CD4-positive, alpha-beta T cell treated with Interleukin-12 subunit alpha and Interleukin-12 subunit beta, for 1 hour (primary cell): ENCODE measurements at places on chromosomes 5 and 9.

DNA sequence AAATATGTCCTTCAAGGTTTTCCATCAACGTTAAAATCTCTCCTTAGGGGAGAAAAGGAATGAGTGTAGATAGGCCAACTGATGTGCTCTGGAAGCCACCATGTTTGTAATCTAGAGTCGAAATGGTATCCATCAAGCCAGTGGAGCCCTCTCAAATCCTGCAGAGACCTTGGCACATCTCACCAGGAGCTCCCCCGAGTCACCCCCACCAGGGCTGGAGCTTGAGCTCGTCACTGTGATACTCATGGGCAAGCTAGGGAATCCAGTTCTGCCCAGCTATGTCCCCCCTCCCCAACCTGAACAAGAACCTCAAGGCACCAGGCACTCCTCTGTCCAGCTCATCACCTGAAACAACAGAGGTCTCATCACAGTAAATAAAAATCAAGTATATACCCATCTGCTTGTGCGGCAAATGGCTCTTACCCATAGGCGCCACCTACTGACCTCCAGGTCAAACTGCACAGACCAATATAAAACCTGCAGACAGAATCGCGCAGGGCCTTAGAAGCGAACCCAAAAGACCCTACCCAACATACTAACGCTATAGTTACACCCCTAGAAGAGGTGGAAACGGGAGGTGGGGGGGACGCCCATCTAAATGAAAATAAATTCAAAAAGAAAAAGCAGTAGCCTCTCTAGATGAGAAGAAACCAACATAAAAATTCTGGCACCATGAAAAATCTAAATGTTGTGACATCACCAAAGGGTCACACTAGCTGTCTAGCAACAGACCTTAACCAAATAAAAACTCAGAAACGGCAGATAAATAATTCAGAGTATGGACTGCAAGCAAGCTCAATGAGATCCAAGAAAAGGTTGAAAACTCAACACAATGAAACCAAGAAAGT is 75.0 kb downstream of the TTC39B start:
- peak; percentile 10 for DNase-seq

GRCh38 chr9:72292874-72293607 is 72.0 kb downstream of the ZFAND5 start:
- peak; percentile 10 for DNase-seq

- no peak for DNase-seq
These were observed 30.8 kb downstream of the NAA35 start for GRCh38 chr9:85971731-85972130.

GRCh38 chr9:90219548-90220118 is 423.0 kb downstream of the DIRAS2 start:
- DNase-seq = peak; percentile 26

- no peak for DNase-seq
These were observed 155.0 kb upstream of the PTGER4 start for GRCh38 chr5:40524677-40525076.

DNA sequence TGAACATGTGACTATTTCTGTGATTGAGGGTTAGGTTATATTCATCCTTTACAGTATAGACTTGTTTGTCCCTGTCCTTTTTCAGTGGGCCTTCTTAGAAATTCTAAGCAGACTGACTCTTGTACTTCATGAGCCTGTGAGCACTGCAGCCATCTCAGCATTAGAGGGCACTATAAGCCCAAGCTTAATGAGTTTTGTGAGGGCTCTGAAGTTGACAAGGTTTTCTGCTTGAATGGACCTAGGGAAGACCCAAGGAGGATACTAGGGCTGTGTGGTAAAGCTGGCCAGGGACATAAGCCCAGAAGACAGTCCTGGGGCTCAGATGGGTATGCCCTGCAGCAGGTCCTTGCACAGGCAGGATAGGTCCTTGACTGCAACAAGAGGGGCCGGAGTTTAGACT is 126.5 kb downstream of the MRPS30 start:
- no peak for DNase-seq

DNA sequence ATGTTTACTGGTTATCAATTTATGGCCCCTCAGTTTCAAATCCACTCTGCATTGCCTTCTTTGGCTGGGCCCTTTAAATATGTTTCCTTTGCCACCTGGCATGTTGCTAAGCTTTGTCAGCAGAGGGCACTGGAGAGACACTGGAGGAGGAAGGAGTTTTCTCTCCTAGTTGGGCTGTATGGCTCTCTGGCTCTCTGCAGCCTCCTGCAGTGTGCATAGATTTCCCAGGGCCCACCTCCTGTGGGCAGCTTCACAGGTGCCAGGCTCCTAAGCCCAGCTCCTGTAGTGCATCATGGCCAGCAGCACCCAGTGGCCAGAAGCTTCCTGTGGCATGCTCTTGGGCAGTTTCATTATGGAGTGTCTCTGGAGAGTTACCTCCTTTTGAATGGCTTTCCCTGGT is 23.3 kb downstream of the CAVIN4 start:
- DNase-seq = peak; percentile 43

- no peak for DNase-seq
These were observed 463.7 kb downstream of the CYLC2 start for GRCh38 chr9:103458826-103459225.

GRCh38 chr5:36270175-36270574 is 28.4 kb upstream of the NADK2 start:
- no peak for DNase-seq

DNA sequence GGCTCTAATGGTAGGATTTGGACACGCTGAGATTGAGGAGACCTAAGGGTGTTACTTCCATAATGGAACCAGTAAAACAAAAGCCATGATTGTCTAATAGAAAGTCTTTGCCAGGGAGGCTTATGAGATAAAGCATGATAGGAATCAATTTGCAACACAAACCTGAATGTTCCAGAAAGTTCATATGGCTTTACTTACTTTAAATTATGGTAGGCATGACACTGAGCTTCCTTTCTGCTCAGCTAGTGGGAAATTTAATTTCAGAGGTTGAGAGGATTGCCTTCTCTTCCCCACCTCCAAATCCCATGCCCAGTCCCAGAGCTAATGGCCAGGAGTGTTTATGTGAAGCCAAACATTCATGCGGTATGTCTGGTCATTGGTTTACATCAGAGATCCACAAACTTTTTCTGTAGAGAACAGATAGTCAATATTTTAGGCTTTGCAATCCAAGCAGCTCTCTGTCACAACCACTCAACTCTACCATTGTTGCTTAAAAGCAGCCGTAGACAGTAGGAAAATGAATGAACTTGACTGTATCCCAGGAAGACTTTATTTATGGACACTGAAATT is 114.5 kb downstream of the UGCG start:
- DNase-seq = no peak

GRCh38 chr5:108753877-108754276 is 6.2 kb downstream of the FER start:
- no peak for DNase-seq

DNA sequence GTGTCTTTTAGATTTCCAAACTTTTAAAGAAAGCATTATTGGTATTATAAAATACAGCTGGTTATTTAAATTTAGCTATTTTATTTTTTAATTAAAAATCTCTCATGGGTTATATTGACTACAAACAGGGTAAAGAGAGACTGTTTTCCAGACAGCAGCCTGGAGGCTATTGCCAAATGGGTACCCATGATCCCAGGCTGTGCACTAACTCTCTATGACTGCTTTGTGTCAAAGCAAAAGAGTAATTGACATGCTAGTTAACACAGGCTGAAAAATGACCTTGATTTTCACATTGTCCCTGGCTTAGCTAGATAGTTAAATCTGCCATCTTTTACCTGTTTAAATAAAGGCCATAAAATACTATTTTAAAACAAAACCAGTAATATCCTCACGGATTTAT is 589.7 kb downstream of the ANXA1 start:
- no peak for DNase-seq

GRCh38 chr5:14783691-14784090 is 87.9 kb downstream of the ANKH start:
- no peak for DNase-seq
